Left ventricle myocardium inferior (tissue), 1 donor: ENCODE measurements at places on chromosomes 4 and X. TPM values are rescaled to one million over a fixed set of nuclear protein-coding genes. Genes with fewer than 3 reads are reported as not detected.

The DNAAF6 gene
- not detected for total RNA-seq

The ADAMTS3 gene
- 0.60 TPM for total RNA-seq

The FGF16 gene
- total RNA-seq = 0.14 TPM

The DDIT4L gene
- 0.60 TPM for total RNA-seq

The CT45A2 gene
- not detected for total RNA-seq

The CCNA2 gene
- total RNA-seq = 0.52 TPM

The UGT2B10 gene
- total RNA-seq = not detected

The SORBS2 gene
- total RNA-seq = 1,282 TPM

The PNCK gene
- total RNA-seq = 6.1 TPM

The ANK2 gene
- total RNA-seq = 267 TPM

The HPGD gene
- total RNA-seq = 1.4 TPM

The EMD gene
- total RNA-seq = 55.6 TPM

The DGKK gene
- total RNA-seq = not detected

The SOX3 gene
- total RNA-seq = not detected

The RTL5 gene
- total RNA-seq = 2.6 TPM

The FGA gene
- not detected for total RNA-seq

The CMC4 gene
- total RNA-seq = 28.1 TPM

The HERC6 gene
- total RNA-seq = 9.3 TPM

The DCUN1D4 gene
- total RNA-seq = 45.0 TPM

The WWC2 gene
- total RNA-seq = 42.3 TPM

The RTL3 gene
- total RNA-seq = 0.14 TPM

The GPRASP1 gene
- total RNA-seq = 4.7 TPM

The TMEM271 gene
- not detected for total RNA-seq

The ZAR1 gene
- not detected for total RNA-seq

The EGFL6 gene
- not detected for total RNA-seq

The ZNF674 gene
- 2.9 TPM for total RNA-seq

The TRIM75 gene
- not detected for total RNA-seq

The ELMOD2 gene
- total RNA-seq = 16.8 TPM

The TRIM60 gene
- total RNA-seq = not detected

The FABP2 gene
- not detected for total RNA-seq
